ENCODE measurements at places on chromosomes 13 and 19.

GRCh38 chr19:21101521-21102242 lies 19.7 kb downstream of the ZNF714 start:
- peak; percentile 47 for DNase-seq

DNA sequence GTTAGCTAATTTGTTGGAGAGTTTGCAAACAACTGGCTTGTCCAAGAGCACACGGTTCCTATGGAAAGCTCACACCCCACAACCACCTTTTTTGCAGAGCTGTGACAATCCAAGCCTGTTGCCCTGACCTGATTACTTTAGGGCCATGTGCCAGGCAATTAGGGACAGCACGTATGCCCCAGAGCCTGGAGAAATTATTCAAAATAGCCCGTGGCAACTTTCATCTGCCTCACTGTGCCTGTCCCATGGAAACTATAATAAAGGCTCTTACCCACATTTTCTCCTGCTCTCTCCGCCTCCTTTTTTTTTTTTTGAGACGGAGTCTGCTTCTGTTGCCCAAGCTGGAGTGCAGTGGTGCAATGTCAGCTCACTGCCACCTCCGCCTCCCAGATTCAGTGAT lies 18.6 kb upstream of the FBN3 start:
- DNase-seq, result no peak

DNA sequence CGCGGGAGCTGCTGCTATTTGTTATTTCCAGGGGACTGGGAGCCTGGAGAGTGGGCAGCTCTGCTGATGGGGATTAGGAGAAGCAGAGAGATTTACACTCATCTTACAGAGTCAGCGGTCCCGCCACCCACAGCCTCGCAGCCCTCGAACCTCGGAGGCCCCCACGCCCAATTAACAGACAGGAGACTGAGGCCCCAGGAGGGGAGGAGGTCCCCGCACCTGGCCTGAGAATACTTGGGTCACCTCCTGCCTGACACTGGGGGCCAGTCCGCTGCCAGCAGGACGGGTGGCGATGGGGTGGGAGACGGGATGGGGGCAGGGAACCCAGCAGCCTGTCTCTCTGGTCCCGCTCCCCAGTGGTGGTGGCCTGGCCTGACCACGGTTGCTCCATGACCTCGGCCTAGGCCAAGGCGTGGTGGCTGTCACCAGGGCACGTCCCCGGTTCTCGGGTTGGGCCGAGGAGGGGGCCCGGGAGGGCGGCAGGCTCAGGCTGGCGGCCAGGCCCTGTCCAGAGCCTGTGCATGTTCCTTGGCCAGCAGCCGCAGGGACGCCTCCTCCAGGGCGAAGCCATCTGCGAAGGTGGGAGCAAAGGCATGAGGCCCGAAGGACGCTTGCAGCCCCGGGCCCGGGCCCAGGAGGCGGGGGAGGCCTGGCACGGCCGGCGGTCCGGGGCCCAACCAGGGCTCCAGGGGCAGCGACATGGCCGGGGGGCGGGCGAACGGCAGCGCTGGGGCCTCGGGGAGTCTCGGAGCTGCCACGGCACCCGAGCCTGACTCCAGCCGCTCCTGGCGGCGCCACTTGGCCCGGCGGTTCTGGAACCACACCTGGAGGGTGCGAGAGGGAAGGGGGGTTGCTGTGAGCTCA lies 1.7 kb downstream of the RAX2 start:
- DNase-seq, result no peak

DNA sequence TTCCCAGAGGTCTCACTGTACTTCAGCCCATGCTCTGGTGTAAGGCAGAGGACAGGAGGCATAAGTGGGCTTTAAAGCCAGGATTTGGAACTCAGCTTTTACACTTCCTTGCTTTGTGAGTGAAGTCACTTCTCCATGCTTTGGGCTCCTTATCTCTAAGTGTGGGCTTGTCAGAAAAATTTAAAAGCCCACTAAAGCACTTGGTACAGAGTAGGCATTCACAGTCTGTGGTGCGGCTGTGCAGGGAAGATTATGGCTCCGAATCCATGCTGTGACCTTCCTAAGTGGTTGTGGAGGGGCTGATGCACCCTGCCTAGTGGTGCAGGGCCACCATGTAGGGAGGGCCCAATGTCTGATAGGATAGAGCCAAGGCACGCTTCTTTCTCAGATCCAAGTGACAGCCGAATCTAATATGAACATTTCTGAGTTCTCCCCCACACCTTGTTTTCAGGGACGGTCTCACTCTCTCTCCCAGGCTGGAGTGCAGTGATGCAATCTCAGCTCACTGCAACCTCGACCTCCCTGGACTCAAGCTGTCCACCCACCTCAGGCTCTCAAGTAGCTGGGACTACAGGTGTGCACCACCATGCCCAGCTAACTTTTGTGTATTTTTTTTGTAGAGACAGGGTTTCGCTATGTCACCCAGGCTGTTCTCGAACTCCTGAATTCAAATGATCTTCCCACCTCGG lies 6.9 kb downstream of the TIMM29 start:
- DNase-seq, result peak; percentile 37

GRCh38 chr13:71873418-71874247 lies 6.6 kb upstream of the DACH1 start:
- DNase-seq, result no peak

DNA sequence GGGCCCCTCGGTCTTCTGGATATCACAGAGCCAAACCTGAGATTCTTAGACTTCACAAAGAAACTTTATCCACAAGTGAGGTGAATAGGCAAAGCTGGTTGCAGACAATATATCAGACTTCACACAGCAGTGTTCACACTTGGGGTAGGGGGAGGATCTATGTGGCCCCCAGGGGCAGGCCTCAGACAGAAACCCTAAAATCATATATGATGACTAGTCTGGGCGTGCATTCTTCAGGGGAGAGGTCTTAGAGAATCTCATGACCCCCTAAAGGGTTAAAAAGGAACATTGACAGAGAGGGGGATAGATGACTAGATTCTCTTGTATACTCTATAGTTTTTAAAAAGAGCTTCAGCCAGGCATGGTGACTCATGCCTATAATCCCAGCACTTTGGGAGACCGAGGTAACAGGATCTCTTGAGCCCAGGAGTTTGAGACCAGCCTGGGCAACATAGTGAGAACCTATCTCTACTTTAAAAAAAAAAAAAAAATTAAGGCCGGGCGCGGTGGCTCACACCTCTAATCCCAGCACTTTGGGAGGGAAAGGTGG lies 2.8 kb downstream of the TYROBP start:
- peak; percentile 55 for DNase-seq

DNA sequence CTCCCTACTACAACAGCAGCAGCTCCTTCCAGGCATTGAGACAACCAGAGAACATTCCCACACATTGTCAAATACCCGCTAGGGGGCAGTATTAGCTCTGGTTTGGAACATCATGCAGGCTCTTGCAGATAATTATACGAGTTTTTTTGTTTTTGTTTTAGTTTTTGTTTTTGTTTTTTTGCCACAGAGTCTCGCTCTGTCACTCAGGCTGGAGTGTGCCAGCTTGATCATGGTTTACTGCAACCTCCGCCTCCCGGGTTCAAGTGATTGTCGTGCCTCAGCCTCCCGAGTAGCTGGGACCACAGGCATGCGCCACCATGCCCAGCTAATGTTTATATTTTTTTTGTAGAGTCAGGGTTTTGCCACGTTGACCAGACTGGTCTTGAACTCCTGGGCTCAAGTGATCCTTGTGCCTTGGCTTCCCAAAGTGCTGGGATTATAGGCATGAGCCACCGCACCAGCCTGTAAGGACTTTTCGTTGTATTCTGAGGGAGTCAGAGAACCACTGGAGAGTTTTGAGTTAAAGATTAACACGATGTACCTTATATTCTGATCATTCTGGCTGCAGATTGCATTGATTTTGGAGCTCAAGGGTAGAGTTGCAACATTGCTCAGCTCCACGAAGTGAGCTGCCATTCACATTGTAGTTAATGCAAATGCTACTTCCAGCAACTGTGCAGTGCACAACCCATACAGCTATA lies 41.7 kb upstream of the CEACAM20 start:
- peak; percentile 92 for DNase-seq

- DNase-seq, result peak; percentile 95
Observed at GRCh38 chr19:54154603-54155345, 4.7 kb downstream of the LENG1 start.

DNA sequence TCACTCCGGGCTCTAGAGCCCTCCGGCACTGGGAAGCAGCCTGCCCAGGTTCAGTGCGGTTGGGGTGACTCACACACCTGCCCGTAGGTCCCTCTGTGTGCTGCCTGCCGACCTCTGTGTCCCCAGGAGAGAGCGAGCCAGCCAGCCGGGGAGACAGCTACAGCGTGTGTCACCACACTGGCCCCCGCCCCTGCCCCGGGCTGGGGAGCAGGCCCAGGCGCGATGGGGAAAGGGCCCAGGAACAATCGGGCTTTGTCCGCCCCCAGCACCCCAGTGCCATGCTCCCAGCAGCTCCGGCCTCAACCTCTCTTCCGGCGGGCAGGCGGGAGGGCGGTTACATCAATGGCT lies at the start of gene KLK6:
Gene KLK6 (minus strand): TSS at position 179 of the 348 bp plus-strand sequence. CDS start 1,487 bp downstream, outside the sequence.
- peak; percentile 52 for DNase-seq

DNA sequence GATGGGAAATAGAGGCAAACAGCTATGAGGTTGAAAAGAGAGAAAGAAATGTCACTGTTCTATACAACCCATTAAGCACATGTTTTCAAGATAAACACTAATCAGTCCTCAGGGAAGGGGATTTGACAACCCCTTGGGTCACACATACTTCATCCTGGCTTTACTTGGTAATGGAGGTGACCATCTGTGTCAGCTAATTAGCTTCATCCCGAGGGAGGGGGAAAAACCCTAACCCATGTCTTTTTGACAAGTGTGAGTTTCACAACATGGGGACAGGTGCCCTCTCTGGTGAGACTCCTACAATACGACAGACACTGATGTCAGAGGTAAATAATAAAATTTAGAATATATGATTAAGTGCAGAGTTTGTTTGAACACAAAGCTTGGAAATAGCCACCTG lies 43.1 kb downstream of the ZNF611 start:
- no peak for DNase-seq

GRCh38 chr13:110533771-110534670 lies 27.5 kb downstream of the RAB20 start:
- peak; percentile 58 for DNase-seq

- no peak for DNase-seq
Observed at GRCh38 chr13:51457086-51457815, 4.4 kb upstream of the INTS6 start.

DNA sequence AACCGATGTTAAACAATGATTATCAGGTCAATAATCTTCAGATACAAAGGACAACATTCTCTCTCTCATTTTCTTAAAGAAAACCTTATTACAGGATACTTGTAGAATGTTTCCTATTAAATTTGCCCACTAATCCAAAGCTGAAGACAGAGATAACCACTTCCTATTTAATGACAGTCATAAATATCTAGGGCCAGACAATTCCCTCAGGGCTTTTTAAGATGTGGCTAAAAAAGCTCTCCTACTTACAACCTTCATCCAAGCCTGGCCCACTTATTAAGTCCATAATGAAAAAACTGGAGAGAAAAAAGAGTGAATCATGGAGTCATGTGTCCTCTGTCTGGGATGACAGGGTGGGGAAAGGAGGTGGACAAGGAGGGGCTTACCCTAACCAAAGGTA lies 235.9 kb downstream of the KLF12 start:
- no peak for DNase-seq

GRCh38 chr19:34507414-34508067 lies 26.0 kb downstream of the WTIP start:
- peak; percentile 47 for DNase-seq

DNA sequence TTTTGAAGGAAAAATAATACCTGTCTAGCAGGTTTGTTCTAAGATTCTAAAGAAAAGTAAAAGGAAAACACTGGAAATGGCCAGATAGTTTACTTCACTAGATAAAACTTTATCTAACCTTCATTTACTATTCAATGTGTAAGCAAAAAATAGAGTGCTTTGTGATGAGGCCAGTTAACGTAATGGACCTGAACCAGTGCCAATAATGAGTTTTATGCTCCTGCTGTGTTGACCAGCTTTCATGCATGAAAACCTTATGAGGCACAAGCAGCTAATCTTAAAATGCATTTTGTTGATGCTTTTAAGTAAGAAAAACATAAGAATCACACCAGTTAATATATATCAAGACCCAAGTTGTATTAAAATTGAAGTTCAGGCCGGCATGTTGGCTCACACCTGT lies 617.2 kb upstream of the GPC6 start:
- no peak for DNase-seq

- no peak for DNase-seq
Observed at GRCh38 chr13:103099722-103100293, 33.6 kb upstream of the SLC10A2 start.

GRCh38 chr19:37725181-37725580 lies 5.6 kb upstream of the ZNF607 start:
- DNase-seq, result no peak

Measured in osteoblast (primary cell).